ENCODE measurements at places on chromosomes 5 and 9.
A peak's percentile ranks its signal among the peaks of the same experiment; 100 is the strongest.

- no peak for DNase-seq
These were observed 55.3 kb downstream of the RPS23 start for GRCh38 chr5:82222597-82223574.

DNA sequence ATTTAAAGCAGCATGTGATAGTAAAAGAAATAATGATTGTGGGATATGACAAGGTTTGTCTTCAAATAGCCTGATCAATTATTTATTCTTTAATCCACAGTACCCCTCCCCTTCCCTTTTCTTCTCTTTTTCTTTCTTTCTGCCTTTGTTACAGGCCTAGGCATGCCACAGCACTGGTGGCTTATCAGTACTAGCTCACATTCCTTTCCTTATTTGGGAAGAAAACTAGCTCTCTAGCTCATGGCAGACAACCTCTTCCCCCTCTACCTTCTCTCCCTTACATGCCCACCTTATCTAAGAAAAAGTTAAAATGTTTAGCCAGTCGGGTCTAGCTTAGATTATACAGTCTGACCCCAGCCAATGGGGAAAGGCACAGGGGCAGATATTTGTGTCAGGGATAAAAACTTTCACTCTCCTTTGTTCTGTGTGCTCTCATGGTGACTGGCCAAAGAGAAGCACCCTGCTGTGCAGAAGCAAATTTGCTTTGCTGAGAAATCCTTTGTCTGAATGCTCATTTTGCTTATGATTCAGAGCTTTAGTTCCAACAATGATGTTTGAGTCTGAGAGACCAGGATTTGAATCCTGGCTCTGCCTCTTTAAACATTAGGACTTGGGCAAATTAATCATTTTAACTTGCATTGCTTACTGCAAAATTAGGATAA is 75.8 kb upstream of the CDH12 start:
- no peak for DNase-seq

- no peak for DNase-seq
These were observed 82.5 kb upstream of the UBTD2 start for GRCh38 chr5:172365948-172366608.

GRCh38 chr9:97518166-97518908 is 16.9 kb downstream of the TMOD1 start:
- no peak for DNase-seq

DNA sequence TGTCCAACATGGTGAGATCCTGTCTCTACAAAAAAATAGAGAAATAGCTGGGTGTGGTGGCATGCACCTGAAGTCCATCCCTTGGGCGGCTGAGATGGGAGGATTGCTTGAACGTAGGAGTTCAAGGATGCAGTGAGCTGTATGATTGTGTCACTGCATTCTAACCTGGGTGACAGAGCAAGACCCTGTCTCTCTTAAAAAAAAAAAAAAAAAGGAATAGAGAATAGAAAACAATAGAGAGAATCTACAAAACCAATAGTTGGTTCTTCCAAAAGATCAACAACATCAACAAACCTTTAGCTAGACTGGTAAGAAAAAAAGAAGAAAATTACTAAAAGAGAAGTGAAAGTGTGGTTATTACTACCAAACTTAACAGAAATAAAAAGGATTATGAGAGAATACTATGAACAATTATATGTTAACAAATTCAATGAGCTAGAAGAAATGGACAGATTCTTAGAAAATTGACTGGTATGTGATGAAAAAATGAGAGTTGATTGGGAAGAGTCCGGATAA is 8.1 kb upstream of the SLC38A9 start:
- DNase-seq, result no peak

DNA sequence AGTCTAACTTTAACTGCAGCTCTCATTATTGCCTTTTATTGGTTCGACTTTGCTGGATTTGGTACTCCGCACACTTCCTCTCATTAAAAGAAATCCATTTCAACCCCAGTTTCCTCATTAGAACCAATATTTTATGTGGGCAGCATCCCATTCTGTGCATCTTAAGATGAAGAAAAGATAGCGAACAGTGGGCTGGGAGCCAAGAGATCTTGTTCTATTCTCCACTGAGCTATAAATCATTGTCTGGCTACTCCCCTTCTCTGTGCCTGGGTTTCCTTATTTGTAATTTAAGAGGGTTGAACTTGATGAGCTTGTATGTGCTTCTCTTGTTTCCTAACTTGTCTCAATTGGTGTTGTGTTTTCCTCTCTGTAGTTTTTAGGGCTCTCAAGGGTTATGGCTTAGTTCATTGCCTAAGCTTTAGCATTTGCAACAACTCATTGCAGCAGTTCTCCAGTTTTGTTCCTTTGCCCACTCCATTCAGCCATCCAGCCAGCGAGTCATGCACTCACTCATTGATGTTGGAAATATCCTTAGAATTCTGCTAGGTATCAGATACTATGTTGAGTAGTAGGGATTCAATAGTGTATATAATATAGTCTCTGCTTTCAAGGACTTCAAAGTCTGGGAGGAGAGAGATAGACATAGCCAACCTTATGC is 273.3 kb upstream of the TNC start:
- no peak for DNase-seq

DNA sequence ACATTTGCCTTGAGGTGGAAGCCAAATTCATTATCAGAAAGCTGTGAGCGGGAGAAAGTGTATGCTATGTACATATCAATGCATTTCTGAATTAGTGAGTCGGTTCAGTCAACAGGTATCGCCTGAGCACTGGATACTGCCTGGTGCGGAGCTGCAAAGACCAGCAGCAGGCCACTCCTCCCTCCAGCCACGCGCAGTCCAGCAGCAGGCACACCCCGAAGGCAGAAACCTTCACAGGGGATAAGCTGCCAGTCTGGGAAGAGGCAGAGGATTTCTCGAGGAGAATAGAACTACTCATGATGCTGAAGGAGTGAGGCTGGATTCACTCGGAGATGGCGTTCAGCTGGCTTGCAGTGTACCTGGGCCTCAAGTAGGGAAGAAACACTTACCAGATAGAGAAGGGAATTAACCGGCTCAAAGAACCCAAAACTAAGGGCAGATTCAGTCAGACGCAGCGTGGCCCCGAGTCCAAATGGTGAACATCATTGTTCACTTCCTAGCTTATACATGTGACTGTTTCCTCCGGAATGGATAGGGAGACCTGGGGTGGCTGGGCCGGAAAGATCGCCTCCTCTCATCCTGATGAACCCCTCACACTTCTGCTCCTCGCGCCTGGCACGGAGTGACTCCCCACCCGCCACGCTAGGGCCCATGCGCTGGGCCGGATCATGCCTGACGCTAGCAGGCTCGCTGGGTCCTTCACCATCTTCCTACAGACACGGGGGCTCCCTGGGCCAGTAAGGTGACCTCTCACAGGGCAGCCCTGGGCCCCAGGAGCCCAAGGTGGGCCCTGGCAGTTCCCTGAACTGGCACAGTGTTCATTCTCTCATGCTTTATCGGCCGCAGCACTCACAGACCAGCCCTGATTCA is 78.1 kb upstream of the SPATA31C2 start:
- no peak for DNase-seq

DNA sequence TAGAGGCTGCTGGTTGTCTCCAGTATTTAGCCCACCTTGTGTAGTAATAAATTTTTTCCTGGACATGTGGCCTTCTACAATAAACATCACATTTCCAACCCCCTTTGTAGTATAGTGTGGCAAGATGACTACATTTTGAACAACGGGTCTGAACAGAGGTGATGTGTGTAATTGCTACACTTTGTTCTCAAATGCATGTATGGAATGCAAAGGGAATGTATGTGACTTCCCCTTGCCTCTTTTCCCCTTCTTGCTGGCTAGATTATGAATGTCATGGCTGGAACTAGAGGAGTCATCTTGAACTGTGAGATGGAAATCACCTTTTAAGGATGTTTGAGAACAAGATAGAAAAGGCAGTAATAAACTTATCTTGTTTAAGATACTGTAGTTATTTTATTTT is 54.5 kb downstream of the PRR16 start:
- DNase-seq, result no peak

DNA sequence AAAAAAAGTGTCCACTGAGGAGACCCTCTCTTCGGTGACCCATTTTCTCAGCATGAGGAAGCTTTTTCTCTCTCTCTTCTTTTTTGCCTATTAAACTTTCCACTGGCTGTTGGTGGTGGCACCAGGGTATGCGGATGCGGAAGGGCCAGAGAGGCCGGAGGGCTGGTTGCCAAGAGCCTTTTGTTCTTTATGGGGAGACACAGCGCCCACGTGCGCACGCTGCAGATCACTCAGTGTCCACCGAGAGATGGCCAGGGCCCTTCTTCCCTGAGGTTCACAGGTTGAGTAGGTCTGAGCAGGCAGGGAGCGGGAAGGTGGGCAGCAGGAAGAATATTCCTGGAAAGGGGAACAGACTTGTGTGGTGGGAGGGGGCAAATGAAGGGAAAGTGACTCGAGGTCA is 69.1 kb downstream of the STK10 start:
- DNase-seq, result no peak

GRCh38 chr5:124728331-124728967 is 18.0 kb downstream of the ZNF608 start:
- no peak for DNase-seq

GRCh38 chr5:39235648-39236047 is 16.3 kb upstream of the FYB1 start:
- DNase-seq, result no peak

DNA sequence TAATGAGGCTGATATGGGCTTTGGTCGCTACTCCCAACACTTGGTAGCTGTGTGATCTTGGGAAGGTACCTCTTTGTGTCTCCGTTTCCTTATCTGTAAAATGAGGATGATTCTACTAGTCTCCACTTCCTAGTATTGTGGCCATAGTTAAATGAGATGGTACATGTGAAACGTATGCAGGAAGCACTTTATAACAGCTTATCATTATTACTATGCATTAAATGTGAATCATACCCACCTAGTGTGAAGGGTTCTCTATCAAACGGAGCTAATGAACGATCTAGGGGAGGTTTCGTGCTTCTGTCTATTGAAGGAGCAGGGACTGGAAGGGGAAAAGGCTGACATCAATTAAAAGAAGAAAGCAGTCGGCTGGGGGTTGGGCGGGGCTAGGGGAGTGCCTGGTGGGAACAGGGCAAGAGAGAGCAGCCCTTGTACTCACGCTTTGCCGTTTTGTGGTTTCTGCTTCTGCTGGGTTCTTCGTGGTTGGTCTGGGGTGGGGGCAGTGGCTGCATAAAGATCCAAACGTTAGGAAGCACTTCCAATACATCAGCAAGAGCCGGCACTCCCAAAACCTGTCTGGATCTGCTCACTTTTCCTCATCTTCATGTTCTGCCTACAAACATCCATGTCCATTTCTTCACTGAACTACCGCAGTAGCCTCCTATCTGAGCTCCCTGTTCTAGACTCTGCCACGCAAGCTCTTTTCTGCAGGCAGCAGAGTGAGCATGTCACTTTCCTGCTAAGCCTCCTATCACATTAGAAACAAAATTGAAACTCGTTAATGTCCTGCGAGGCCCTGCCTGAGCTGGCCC is 30.8 kb downstream of the LCP2 start:
- no peak for DNase-seq

DNA sequence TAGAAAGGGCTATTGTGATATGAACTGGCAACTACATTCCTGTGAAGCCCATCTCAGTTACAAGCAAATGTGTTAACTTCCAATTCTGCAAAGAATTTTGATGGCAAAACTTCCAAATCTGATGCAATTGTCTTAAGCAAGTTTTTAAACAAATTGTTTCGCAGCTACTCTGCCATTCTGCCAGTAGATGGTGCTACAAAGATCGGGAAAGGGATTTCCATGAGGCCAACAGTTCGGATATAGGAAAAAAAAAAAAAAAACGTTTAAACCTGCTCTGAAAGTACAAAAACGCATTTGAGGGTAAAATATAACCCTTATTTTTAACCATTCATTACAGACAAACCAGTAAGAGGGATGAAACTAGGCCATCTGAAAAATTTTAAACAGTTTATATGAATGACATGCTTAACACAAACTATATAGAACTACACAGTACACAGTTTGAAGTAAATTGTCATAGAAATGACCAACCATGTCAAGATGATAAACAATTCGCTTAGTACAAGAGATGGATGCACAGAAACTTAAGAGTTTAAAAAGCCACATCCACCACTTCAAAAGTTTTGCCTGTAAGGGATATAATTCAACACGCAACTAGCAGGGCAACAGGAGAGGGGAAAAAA is 2.2 kb downstream of the HNRNPA0 start:
- no peak for DNase-seq

DNA sequence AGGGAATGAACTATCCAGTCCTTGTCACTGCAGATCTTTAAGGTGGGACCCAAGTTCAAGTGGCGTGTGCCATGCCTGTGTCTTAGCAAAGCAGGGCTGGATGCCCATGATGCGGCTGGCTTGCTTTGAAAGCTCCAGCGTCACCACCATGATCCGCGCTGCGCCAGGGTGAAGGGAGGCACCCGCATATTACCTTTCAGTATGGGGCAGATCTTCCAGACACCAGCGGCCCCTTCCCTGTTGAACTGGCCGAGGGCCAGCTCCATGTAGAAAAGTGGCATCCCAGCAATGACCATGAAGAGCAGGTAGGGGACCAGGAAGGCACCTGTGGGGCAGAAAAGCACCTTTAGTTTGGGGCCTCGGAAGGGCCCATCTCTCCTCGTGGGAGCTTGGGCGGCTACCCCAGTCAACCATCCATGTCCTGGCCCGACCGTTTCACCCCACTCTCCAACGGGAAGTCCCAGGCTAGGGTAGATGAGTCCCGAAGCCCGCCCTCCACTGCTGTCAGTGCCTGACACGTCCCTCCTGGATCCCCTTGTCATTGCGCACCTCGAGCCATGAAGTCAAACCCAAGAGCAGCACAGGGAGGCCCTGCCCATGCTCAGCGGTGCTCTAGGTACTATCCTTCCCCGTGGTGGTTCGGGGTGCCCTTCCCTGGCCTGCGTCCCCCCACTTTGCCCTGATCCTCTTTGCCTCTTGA is 3.9 kb downstream of the SLC6A3 start:
- DNase-seq, result no peak

GRCh38 chr5:34624691-34625090 is 31.4 kb upstream of the RAI14 start:
- DNase-seq, result no peak

DNA sequence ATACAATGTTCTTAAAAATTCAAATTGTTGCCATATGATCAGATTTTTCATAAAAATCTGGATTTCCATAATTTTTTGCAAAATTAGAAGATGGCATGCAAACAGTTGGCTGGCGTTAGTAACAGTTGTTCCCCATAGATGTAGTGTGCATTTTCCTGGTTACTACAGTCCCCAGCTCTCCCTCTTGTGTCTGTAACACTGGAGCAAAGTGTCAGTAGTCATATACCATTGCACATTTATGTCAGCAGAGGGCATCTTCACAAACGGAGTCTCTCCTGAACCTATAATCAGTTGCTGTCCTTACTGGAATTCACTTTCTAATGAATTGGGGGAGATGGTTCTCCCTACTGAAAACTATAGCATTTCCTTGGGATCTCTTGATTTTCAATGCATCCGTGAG is 44.7 kb upstream of the DMAC1 start:
- DNase-seq, result peak; percentile 16

- DNase-seq, result peak; percentile 31
These were observed 101.7 kb downstream of the GDNF start for GRCh38 chr5:37738057-37738691.

DNA sequence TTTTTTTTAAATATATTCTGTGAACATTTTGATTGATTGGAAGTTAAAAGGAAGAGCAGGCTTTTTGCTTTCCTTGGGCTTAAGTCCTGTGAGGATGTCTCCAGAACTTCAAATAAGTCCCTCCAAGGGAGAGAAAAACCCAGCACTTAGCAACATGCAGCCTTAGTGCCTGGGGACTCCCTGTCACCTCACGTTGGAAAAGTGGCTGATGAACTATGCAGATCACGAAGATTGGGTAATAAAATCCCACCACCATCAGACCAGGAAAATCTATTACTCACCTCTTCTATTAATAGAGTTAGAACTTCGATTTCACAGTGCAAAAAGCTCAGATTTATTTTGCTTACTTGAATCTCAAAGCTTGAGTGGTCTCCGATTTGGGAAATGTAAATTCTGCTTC is 507.0 kb downstream of the MAT2B start:
- no peak for DNase-seq

- DNase-seq, result no peak
These were observed 59.1 kb downstream of the PSMB7 start for GRCh38 chr9:124355941-124356744.

Data from GM20000 (cell line).